ENCODE measurements at places on chromosomes 2 and 18.
A peak's percentile ranks its signal among the peaks of the same experiment; 100 is the strongest.

DNA sequence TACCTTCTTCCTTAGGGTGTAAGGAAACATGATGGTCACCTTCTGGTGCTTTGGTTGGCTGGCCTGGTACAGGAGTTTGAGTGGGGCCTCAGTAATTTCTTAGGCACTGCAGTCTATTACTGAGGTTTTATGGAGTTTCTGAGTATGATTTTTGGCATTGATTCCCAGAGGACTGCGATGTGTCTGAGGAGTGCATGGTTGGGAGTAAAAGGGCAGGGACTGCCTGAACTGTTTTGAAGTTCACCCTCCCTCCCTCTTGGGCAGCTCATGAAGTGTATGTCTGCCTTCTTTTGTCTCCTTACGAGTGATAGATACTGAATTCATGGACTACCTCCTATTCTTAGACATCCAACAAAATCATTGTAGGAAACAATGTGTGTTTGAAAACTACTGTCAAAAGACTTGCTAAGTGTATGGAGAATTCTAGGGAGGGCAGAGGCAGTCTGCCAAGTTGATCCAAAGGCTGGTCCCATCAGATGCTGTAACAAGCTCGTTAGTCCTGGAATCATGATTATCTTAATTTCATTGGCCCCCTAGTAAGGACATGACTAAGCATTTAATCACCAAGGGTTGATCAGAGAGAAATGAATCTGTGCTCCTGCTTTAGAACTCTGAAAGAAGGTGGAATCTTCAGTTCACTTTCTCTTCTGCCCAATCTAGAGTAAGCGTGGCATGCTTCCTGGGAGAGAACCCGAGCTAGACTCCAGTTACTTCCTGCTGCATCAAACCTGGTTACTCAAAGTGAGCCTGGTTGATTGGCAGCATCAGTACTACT lies 26.5 kb downstream of the LYPD6B start:
- DNase-seq: no peak

DNA sequence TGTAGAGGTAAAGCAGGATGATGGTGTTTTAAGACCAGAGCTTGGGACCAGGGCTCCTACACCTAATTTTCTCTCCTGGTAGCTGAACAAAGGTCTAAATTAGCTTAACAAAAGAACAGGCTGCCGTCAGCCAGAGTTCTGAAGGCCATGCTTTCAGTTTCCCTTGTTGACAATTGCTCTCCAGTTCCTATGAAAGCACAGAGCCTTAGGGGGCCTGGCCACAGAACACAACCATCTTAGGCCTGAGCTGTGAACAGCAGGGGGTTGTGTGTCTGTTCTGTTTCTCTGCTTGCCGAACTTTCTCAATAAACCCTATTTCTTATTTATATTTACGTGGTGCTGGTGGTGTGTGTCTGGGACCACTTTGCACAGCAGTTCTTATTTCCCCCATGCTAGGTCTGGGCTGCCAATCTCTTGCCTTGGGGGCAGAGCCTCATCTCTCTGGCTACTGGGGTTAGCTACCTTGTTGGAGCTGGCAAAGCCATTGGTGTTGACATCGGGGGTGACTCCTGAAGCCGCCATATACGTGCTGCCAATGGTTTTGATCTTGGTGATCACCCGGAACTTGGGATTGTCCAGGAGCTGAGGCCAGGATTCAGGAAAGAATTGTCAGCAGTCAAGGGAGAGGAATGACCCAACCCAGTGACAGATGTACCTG lies 29.0 kb downstream of the CENPO start:
- DNase-seq: no peak

DNA sequence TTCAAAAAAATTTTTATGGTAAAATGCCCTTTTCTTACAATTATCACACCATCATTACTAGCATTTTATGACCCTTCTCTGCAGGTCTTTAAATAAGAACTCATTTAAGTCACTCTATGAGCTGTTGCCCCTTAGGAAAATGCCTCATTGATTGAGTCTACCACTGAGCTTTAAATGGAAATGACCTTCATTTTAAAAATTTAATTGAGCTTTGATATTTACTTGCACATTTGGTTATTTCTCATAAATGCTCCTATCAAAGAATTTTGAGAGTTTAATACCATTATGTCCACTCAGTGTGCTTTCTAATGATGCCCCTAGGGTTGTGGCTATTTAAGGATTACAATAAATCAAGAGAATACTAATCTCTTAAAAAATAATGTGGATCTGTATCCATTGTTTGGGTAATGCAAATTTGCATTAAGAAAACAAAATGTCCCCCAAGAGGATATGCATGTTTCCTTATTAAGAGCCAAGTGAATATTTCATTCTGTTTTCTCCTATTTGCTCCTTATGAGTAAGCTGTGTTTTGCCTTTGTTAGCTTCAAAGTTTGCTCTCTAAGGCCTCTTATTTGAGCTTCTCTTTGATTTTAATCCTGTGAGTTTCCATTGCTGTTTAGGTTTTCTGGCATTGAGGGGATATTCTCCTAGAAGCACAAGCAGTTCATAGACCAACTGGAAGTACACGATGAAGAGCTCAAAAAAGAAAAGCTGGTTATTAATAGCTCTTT lies 69.8 kb downstream of the CERS6 start:
- no peak for DNase-seq

DNA sequence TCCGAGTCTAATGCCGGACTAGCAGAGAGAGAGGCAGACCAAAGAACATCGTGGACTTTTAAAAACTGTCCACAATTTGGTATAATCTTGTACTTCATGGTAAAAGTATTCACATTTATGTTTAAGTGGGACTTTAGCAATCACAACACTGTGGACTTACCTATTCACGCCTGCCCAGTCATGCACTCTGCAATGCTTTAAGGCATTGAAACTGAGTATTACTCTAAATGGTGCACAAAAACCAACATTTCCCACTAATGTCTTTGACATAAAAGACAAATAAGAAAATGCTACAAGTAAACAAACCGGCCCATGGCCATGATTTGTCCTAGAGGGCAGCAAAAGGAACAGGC lies 91.3 kb downstream of the ACVR1 start:
- DNase-seq: no peak

- peak; percentile 50 for DNase-seq
Observed at GRCh38 chr2:234500394-234501006, 3.6 kb upstream of the ARL4C start.

DNA sequence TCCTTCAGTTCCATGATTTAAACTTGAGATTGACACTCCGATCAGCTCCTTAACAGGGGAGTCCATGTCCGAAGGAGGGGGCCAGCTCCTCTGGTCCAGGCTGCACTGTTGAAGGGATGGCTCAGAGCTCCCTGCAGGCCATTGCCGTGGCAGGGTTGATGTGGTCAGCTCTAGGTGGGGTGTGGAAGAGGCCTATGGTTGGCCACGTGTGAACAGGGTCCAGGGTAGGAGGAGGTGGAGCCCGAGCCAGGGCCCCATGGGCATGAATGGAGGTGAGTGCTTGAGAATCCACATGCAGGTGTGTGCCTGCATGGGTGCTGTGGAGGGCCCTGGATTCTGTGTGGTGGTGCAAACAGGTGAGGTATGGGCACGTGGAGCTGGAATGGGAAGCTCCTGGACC lies 1.1 kb downstream of the SPEG start:
- no peak for DNase-seq

DNA sequence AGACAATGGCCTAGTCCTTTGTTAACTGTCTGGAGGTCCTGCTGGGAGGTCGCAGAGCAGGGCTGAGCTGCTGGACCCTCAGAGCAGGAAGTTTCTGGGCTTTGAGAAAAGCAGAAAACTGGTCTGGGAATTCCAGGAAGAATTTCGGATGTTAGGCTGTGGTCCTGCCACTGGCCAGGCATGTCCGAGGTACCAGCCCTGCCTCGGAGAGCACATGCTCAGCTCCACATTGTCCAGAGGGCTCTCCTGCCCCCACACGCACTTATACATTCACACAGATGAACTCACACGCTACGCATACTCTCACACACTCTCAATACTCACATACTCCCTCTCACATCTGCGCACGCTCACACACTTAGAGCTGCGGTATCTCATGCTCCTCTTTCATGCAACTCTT lies 146.1 kb downstream of the NCK2 start:
- DNase-seq: no peak

GRCh38 chr18:77949355-77949973 lies 699.8 kb downstream of the GALR1 start:
- no peak for DNase-seq

DNA sequence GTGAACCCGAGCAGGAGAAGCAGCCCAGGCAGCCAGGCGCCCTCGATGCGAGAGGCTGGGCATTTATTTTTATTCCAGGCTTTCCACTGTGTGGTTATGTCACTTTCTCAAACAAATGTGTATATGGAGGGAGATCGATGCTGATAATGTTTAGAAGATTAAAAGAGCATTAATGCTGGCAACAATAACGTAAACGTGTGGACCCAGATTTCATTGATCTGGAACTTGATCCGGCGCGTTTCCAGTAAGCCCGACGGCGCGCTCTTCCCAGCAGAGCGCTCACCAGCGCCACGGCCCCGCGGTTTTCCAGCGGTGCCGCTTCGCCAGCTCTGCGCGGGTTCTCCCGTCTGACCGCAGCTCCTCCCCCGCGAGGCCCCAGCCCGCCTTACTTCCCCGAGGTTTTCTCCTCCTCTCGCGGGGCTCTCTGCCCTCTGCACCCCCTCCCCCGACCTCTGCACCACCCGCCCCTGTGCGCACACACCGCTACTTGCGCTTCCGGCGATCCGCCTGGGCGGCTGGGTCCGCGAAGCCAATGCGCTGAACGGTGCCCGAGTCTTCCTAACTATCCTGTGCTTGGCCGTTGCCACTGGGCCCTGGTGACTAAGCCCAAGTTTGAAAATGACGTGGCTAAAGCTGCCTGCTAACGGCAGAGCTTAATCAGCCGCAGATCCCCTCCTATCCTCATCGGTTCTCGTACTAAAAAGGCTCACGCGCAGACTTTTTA lies 6.1 kb downstream of the ONECUT2 start:
- DNase-seq: no peak

GRCh38 chr2:223532161-223532560 lies 70.0 kb downstream of the SCG2 start:
- no peak for DNase-seq

All from stimulated activated CD4-positive, alpha-beta T cell treated with anti-CD3 and anti-CD28 coated beads, Interleukin-12 subunit alpha, Interleukin-12 subunit beta, amount 100 ng/mL, for 24 hours (primary cell).